ENCODE measurements at places on chromosomes 11 and 22.

GRCh38 chr11:15815246-15816195, 540.8 kb downstream of the SOX6 start:
- DNase-seq, result no peak

DNA sequence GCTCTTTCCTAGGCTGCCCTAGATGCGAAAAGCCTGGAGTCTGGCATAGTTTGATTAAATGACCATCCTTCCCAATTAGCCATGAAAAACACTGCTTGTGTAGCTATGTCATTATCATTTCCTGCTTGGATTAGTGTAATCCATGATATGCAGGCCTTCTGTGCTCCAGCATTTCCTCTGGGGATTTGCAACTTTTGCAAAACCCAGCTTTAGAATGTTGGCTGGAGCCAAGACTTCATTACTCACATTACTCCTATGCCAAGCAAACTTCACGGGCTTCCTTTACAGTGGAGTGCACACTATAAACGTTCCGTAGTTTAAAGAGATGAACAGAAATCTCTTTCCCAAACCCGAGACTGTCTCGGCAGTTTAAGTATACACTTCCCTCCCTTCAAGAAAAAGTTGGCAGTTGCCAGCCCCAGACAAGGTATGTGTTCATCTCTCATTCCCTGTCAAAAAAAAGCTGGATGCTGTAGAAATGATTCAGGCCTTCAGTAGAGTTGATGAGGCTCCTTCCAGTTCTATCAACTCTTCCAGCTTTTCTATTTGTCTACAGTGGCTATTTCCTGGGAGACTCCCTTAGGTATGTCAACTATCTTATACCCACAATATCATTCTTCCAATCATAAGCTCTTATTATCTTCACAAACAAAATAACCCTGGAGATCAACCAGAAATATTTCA, 180.0 kb downstream of the MAML2 start:
- DNase-seq, result no peak

DNA sequence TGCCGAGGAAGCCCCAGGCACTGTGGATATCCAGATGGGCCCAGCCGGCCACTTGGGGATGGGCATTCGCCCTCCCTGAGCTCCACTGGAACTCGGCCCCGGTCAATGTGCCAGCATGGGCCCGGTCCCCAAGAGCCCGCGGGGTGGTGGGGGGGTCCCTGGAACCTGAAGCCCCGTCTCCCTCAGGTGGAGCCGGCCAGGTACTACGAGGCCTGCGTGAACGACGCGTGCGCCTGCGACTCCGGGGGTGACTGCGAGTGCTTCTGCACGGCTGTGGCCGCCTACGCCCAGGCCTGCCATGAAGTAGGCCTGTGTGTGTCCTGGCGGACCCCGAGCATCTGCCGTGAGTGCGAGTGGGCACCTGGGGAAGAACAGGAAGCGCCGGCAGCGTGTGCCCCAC, 21.2 kb downstream of the MUC5AC start:
- DNase-seq, result no peak

- no peak for DNase-seq
Observed at GRCh38 chr11:60931917-60932316, 7.7 kb downstream of the TMEM132A start.

DNA sequence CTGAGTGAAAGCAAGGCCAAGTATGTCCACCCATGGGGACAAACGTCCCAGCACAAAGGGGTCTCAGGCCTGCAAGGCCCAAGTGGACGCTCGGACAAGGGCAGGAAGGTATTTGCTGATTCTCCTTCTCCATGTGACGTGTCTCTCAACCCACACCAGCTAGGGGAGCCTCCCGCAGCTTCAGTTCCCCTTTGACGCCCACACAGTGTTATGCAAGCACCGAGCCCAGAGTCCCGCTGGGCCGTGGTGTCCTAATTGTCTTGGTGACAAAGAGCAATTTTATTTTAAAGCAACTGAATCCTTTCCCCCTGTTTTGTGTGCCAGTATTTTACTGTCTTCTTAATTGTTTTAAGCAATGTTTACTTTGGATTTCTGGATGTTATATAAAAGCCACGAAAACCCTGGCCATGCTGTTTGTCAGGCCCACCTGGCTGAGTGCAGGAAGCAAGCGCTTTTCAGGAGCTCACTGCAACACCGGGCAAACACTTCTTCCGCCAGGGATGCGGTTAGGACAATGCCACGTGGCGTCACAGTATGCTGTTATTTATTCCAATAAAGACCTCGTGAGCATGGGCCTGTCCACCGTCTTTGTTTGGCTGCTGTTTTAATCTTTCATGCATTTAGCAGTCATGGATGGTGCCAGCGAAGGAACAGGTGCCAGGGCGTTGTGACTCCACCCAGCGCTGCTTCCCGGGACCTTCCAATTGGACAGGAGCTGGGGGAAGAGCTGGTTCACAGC, 8.2 kb upstream of the PARVG start:
- peak; percentile 93 for DNase-seq

GRCh38 chr11:86629045-86629706, 43.2 kb downstream of the ME3 start:
- DNase-seq, result no peak

- no peak for DNase-seq
Observed at GRCh38 chr22:29650370-29650769, 46.9 kb downstream of the NF2 start.

GRCh38 chr11:112523477-112523876, 262.8 kb upstream of the PLET1 start:
- no peak for DNase-seq

DNA sequence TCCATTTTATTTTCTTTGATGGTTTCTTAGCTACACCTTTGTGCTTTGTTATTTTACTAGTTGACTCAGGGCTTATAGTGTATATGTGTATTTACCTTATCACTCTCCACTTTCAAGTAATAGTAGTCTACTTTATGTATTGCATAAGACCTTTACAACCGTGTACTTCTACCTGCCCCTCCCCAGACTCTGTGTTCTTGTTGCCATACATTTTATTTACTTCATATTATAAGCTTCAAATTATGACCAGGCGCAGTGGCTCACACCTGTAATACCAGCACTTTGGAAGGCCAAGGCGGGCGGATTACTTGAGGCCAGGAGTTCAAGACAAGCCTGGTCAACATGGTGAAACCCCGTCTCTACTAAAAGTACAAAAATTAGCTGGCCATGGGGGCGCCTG, 28.2 kb upstream of the CTSD start:
- no peak for DNase-seq

DNA sequence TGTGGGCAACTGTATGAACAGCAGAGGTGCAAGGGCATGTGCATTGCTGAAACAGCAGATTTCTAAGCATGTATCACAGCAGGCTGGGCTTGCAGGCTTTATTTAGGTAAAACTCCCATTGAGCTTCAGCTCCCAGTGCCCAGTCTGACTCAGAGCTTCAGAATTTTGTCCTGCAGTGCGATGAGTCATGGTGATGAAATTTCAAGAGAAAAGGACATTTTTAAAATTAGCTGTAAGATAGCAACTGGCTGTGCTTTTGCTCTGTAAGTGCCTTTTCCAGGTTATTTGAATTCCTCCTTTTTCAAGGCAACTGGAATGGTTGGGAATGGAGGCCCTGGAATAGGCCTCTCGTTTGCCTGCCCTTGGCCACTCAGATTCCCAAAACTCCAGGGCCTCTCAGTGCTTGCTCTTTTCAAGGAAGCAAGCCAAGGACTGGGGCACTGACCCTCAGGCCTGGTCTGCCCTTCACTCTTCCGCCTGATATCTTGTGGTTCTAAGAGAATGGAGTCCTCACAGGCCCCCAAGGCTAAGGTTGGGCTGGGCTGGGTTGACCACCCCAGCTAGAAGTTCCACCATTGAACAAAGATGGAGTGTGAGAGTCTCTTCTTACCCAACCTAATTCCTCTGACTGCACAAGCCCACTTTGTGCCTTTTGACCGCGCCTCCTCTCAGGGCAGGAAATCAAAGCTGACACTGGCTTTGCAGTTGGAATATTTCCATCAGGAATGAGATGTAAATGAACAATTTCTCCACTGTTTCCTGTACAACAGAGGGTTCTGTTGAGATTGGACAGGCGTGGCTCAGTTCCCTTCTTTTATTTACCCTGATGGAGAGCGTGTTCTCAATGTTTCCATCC, 59.5 kb upstream of the PRSS23 start:
- DNase-seq, result no peak

Data from NCI-H2029 treated with DMSO at 0.1 percent for 48 hours (cell line).